Stomach (tissue), 19 donors: ENCODE measurements at places on chromosomes 7 and 10. TPM values are rescaled to one million over a fixed set of nuclear protein-coding genes. Genes with fewer than 3 reads are reported as not detected.

DNA sequence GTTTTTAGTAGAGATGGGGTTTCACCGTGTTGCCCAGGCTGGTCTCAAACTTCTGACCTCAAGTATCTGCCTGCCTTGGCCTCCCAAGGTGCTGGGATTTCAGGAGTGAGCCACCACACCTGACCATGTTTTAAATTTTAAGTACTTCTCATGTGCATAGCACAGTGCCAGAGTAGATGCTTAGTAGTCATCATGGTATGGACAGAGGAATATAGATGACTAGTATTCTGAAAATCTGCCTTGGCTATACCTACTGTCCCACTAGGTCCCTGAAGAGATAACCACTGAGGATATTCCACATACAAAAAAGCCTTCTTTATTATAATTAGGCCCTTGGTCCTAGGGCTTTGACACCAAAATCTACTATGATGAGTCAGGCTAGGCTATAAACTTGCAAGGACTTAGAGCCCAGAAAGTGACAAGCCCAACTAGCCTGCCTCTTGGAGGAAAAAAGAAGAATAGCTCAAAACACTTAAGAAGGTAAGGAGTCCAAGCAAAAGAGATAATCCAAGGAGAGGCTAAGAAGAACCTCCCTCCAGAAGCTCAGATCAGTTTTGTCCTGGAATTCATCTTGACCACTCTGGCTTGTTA, 34.0 kb downstream of the LUC7L2 start:
- H3K4me3 ChIP-seq, result no peak overlapping the region
- DNase-seq, result no peak
- no peak overlapping the region for H3K27ac ChIP-seq
- H3K27me3 ChIP-seq, result no peaks in the 10 kb centered on the region

DNA sequence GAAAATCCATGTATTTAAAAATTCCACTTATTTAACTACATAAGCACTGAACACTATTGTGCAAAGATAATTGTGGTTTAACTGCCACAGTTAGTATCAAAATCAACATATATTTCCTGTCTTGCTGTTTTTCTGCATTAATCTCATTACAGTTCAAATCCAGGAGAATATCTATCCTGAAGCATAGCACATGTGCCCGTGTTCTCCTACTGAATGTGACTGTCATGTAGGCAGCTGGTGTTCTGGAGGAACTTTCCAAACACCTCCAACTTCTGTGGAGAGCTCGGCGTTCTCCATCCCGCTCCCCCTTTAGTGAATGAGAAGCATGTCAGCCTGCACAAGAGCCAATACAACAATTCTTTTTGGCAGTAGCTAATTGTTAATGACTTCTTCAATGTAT, 76.4 kb upstream of the IKZF1 start:
- H3K36me3 ChIP-seq, result no peaks in the 10 kb centered on the region
- DNase-seq, result no peak
- H3K4me3 ChIP-seq, result no peak overlapping the region
- H3K4me1 ChIP-seq, result no peaks in the 10 kb centered on the region

DNA sequence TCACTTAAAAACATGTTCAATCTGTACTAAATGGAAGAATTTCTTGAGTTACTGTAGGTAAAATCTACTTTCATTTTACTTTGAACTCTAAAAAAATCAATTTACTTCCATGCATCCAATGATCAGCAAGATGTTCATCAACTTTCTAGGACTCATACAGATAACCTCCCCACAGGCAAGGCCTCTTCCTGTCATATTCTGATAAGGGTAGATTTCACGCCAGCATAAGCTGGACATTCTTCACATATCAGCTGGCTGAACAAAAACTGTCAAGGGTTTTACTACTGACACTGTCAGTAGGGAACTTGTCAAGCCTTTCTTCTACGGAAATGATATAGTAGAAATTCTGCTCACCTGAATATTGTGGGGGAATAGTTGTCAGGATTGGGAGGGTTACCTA, 244.9 kb downstream of the THSD7A start:
- no peaks in the 10 kb centered on the region for H3K36me3 ChIP-seq
- H3K27ac ChIP-seq, result no peak overlapping the region
- H3K4me1 ChIP-seq, result no peaks in the 10 kb centered on the region

Gene CLRN3
- 15.4 TPM for total RNA-seq

DNA sequence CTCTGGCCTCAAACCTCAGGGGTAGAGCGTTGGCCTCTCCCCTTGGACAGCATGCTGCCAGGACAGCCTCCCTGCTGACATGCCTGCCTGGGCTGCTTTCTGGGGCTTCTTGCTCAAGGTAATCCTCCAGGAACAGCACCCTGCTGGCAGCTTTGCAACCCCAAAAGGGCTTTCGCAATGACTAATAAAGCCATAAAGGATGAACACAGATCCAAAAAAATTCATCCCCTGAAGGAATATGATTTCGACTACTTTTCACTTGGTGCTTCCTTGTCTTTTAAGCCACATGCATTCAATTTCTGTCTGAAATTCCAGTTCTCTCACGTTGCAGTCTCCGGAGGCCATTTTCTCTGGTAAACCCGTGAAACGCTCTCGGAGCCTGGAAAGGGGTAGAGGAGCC, 15.1 kb upstream of the SH3PXD2A start:
- H3K27ac ChIP-seq, result no peak overlapping the region
- H3K4me1 ChIP-seq, result no peaks in the 10 kb centered on the region
- DNase-seq, result no peak
- no peak overlapping the region for H3K4me3 ChIP-seq
- H3K27me3 ChIP-seq, result no peaks in the 10 kb centered on the region

DNA sequence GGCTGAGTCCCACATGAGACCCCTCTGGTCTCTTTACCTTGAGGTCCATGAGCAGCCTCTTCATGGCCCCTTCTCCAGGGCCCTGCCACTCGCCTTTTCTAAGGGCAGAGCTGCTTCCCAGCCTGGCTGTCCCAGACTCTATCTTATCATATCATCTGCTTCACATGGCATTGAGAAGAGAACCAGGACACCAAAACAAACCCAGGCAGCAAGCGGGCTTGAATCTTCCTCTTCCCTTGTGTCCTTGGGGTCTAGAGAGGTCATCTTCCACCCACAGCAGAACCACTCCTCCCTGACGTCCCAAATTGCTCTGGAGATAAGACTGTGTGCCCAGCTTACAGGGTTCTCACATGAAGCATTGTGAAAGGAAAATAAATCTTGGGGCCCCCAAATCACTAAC, 261.3 kb upstream of the AUTS2 start:
- H3K27me3 ChIP-seq, result no peaks in the 10 kb centered on the region
- no peaks in the 10 kb centered on the region for H3K4me1 ChIP-seq
- no peak overlapping the region for H3K4me3 ChIP-seq
- H3K36me3 ChIP-seq, result no peaks in the 10 kb centered on the region

Gene TEX36
- total RNA-seq, result not detected

Gene THSD7A
- total RNA-seq, result 13.2 TPM

- H3K27ac ChIP-seq, result no peak overlapping the region
- H3K4me3 ChIP-seq, result no peak overlapping the region
- DNase-seq, result no peak
- no peaks in the 10 kb centered on the region for H3K36me3 ChIP-seq
Measured at GRCh38 chr10:71513936-71514335, 117.2 kb downstream of the CDH23 start.

Gene EIF4H
- total RNA-seq, result 235 TPM

DNA sequence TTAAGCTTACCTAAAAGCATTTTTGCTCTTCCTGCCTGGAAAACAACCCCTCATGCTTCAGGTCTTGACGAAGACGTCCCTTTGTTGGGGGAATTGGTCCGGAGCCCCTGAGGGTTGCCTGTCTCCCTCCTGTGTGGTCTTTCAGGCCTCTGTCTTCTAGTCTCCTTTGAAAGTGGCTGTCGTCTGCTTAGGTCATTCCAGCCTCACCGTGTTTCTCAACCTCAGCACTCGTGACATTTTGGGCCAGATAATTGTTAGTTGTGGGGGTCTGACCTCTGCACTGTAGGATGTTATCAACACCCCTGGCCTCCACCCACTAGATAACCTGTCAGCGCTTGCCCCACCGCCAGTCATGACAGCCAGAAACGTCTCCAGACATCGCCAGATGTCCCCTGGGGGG, 219.1 kb downstream of the TCF7L2 start:
- H3K36me3 ChIP-seq, result peaks cover 32% of the 10 kb centered on the region
- no peak overlapping the region for H3K4me3 ChIP-seq
- H3K4me1 ChIP-seq, result no peaks in the 10 kb centered on the region
- no peak overlapping the region for H3K27ac ChIP-seq
- DNase-seq, result no peak
- H3K27me3 ChIP-seq, result no peaks in the 10 kb centered on the region

GRCh38 chr7:88668591-88668990, 90.9 kb upstream of the ZNF804B start:
- no peak overlapping the region for H3K4me3 ChIP-seq
- no peaks in the 10 kb centered on the region for H3K27me3 ChIP-seq
- H3K36me3 ChIP-seq, result no peaks in the 10 kb centered on the region
- H3K27ac ChIP-seq, result no peak overlapping the region
- DNase-seq, result no peak

DNA sequence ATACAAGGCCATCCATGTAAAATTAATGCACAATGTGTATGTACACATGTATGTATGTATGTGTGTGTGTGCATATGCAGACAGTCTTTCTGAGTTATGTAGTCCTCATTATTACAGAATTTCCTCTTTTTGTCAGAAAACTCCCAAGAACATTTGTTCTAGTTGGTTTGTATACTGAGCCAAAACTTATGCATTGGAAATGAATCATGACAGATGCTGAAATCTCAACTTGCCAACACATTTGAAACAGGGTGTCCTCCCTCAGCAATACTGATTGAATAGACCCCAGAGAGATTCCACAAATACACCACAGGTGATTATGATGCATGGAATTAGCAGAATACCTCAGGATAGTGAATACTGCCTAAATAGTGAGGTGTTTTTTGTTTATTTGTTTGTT, 472.9 kb upstream of the PCDH15 start:
- no peak overlapping the region for H3K4me3 ChIP-seq
- H3K36me3 ChIP-seq, result no peaks in the 10 kb centered on the region
- no peak for DNase-seq
- H3K27ac ChIP-seq, result no peak overlapping the region
- no peaks in the 10 kb centered on the region for H3K27me3 ChIP-seq

GRCh38 chr7:2521341-2521745, 1.8 kb downstream of the LFNG start:
- peak overlapping the region; percentile 90 for H3K27ac ChIP-seq
- peaks cover 13% of the 10 kb centered on the region for H3K36me3 ChIP-seq
- DNase-seq, result no peak
- peaks cover 74% of the 10 kb centered on the region for H3K4me1 ChIP-seq

DNA sequence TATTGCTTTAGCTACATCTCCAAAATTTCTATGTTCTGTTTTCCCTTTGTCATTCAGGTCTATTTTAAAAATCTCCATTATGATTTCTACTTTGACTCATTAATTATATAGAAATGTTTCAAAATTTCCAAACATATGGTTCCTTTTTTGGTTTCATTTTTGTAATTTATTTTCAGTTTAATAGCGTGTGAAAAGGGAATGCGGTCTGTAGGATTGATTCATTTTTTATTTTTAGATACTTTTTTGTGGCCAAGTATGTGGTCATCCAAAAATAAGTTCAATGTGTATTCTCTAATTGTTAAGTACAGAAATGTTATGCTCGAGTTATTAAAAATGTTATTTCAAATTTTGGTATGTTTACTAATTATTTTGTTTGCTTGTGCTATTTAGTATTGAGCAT, 72.5 kb upstream of the ANKRD1 start:
- peak; percentile 23 for DNase-seq
- no peaks in the 10 kb centered on the region for H3K27me3 ChIP-seq
- no peaks in the 10 kb centered on the region for H3K36me3 ChIP-seq
- H3K27ac ChIP-seq, result no peak overlapping the region
- no peaks in the 10 kb centered on the region for H3K4me1 ChIP-seq
- no peak overlapping the region for H3K4me3 ChIP-seq

GRCh38 chr10:90199093-90199492, 497.7 kb downstream of the KIF20B start:
- H3K4me3 ChIP-seq, result no peak overlapping the region
- DNase-seq, result no peak
- no peaks in the 10 kb centered on the region for H3K27me3 ChIP-seq
- H3K36me3 ChIP-seq, result no peaks in the 10 kb centered on the region

Gene CH25H
- total RNA-seq, result 5.7 TPM

- H3K4me1 ChIP-seq, result peaks cover 18% of the 10 kb centered on the region
- no peaks in the 10 kb centered on the region for H3K27me3 ChIP-seq
- DNase-seq, result no peak
- no peaks in the 10 kb centered on the region for H3K36me3 ChIP-seq
- no peak overlapping the region for H3K27ac ChIP-seq
Measured at GRCh38 chr7:158550394-158550700, 37.3 kb downstream of the PTPRN2 start.
